ENCODE measurements at places on chromosomes 6 and 20. TPM values are rescaled to one million over a fixed set of nuclear protein-coding genes. Genes with fewer than 3 reads are reported as not detected.

DNA sequence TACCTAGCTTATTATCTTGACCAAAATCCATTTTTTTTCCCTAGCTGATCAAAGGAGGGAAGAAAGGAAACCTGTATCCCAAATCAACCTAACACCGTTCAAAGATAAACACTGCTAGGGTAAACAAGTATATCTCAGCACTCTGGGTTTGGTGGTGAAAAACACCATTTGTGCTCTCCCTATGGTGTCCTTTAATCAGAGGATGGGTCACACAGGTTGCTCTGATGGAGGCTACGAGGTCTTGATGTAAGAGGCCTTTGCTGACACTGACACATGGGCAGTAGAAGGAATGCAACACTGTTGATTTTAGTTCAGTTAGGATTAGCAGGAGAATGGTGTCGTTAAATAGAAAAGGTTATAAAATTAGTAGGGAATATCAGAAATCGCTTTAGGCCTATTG lies 179.3 kb downstream of the HDGFL1 start:
- no peaks in the 10 kb centered on the region for H3K4me1 ChIP-seq
- H3K27ac ChIP-seq: no peak overlapping the region
- no peaks in the 10 kb centered on the region for H3K36me3 ChIP-seq
- no peaks in the 10 kb centered on the region for H3K27me3 ChIP-seq
- no peak overlapping the region for H3K4me3 ChIP-seq

ZBTB46 gene
- 0.62 TPM for total RNA-seq

GRCh38 chr6:38353310-38354036 lies 286.3 kb downstream of the BTBD9 start:
- H3K4me1 ChIP-seq: no peaks in the 10 kb centered on the region
- no peaks in the 10 kb centered on the region for H3K27me3 ChIP-seq
- H3K36me3 ChIP-seq: no peaks in the 10 kb centered on the region
- no peak for DNase-seq
- no peak overlapping the region for H3K4me3 ChIP-seq

GRCh38 chr20:60003776-60004175 lies 45.6 kb downstream of the CDH26 start:
- no peaks in the 10 kb centered on the region for H3K36me3 ChIP-seq
- H3K4me1 ChIP-seq: no peaks in the 10 kb centered on the region
- H3K27me3 ChIP-seq: no peaks in the 10 kb centered on the region

DNA sequence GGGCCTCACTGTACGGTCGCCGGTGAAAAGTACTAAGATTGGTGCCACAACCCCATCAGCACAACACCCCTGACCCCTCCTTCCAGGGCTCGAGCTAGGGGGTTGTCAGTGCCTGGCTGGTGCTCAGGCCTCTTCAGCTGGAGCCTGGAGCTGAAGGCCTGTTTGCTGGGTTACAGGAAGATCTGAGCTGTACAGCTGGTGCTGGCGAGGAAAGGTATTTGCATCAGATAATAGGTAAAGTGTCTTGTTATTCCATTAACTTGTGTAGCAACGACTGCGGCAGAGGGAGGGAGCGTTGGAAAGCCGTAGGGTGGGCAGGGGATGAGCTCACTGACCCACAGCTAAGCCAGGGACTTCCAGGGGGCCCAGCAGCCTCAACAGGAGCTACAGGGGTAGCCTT lies 15.8 kb upstream of the SIRPA start:
- H3K36me3 ChIP-seq: no peaks in the 10 kb centered on the region
- peaks cover 10% of the 10 kb centered on the region for H3K27me3 ChIP-seq
- DNase-seq: no peak
- no peak overlapping the region for H3K4me3 ChIP-seq
- H3K4me1 ChIP-seq: no peaks in the 10 kb centered on the region

MROH8 gene
- total RNA-seq: 2.5 TPM
